Memory B cell (primary cell): ENCODE measurements at places on chromosomes 2 and 18.

GRCh38 chr2:237354892-237355291, 59.1 kb downstream of the COL6A3 start:
- no peak overlapping the region for H3K27ac ChIP-seq
- no peaks in the 10 kb centered on the region for H3K4me1 ChIP-seq
- no peaks in the 10 kb centered on the region for H3K36me3 ChIP-seq
- H3K4me3 ChIP-seq = no peak overlapping the region

GRCh38 chr18:62061821-62062478, 124.9 kb downstream of the PIGN start:
- no peaks in the 10 kb centered on the region for H3K27me3 ChIP-seq
- H3K4me1 ChIP-seq = no peaks in the 10 kb centered on the region
- peaks cover 42% of the 10 kb centered on the region for H3K36me3 ChIP-seq
- no peak overlapping the region for H3K27ac ChIP-seq
- no peak overlapping the region for H3K4me3 ChIP-seq

DNA sequence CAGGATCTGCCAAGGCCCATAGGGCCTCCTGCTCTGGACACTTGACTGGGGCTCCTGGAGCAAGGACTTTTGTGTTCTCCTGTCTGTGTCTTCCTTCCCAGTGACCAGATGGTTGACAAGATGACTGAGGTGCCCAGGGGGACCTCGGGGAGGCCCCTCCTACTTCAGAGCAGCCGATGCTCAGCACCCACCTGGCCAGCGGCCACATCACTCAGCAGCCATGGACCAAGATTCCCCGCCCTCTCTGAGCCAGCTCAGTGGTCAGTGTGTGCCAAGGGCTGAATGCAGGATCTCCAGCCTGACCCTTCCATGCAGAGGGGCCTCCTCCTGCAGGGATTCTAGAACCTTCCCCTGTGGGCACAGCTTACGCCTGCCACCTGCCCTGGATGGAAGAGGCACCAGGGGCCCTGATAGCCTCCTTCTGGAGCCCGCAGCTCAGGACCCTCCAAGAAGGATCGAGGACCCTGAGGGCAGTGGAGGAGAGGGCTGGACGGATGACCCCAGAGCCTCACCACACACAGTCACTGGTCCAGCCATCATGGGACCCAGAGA, 87.4 kb upstream of the GPC1 start:
- no peak for DNase-seq
- H3K36me3 ChIP-seq = no peaks in the 10 kb centered on the region
- H3K4me1 ChIP-seq = no peaks in the 10 kb centered on the region
- H3K27me3 ChIP-seq = peaks cover 15% of the 10 kb centered on the region
- no peak overlapping the region for H3K27ac ChIP-seq

DNA sequence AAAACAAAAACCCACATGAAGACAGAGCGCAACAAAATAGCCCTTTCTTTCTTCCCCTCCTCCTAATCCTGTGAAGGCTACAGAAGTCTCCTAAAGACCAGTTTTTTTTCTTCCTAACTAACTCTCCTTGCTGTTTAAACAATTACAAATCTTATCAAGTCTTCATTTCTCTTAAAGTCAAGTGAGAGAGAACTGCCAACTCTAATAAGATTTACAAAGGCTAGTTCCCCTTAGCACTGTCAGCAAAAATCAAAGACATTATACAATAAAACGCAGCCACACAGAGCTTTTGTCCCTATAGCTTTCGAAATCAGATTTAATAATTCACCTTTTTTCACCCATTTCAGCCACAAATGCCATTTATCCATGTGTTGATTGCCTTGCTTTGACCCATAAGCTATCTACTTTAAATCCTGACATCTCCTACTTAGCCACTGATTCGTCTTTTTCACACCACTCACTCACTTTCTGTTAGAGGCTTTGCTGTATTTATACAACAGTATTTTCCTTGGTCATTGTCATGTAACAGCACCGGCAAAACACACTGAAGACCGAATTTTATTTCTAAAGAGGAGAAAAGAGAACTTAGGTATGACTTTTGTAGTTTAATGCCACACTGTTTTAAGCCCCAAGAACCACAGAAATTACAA, 5.9 kb downstream of the NRXN1 start:
- H3K4me3 ChIP-seq = no peak overlapping the region
- H3K4me1 ChIP-seq = no peaks in the 10 kb centered on the region

DNA sequence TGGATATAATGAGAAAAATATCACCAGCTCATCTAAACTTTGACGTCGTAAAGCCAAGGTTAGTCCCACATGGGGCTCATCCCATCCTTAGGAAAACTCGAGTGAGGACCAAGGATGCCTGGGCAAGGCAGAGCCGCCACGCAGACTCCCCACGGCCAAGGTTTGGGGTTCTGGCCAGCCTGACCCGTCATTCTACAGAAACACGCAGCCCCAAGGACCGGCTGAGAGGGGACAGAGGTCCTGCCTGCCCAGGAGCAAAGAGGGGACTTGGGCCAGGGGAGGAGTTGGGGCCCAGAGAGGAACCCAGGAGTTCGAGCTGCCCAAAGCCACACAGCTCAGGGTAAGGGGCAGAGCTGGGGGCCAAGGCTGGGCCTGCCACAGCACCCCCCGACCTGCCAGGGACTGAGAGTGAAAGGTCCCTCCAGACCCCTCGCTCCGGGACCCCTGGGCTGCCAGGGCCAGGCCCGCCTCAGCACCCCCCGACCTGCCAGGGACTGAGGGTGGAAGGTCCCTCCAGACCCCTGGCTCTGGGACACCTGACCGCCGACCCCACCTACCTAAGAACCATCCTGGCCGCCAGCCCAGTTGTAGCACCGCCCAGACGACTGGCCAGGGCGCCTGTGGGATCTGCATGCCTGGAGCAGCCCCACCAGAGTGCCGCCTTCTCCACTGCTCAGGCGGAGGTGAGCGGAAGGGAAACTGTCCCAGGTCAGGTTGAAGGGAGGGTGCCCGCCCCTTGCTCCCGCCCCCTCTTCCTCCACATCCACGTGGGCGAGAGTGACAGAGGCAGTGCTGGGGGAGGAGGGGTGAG, at the start of gene PDCD1:
Gene PDCD1, minus strand, starts transcription at position 689 of the 811 bp plus-strand sequence. Its CDS starts 56 bp downstream, at position 633.
- H3K27ac ChIP-seq = peak within 1 kb of the TSS; percentile 94
- no peak for DNase-seq
- peaks cover 21% of the 10 kb centered on the region for H3K4me1 ChIP-seq
- H3K27me3 ChIP-seq = peaks cover 12% of the 10 kb centered on the region
- H3K36me3 ChIP-seq = no peaks in the 10 kb centered on the region
- H3K4me3 ChIP-seq = peak within 1 kb of the TSS; percentile 88

DNA sequence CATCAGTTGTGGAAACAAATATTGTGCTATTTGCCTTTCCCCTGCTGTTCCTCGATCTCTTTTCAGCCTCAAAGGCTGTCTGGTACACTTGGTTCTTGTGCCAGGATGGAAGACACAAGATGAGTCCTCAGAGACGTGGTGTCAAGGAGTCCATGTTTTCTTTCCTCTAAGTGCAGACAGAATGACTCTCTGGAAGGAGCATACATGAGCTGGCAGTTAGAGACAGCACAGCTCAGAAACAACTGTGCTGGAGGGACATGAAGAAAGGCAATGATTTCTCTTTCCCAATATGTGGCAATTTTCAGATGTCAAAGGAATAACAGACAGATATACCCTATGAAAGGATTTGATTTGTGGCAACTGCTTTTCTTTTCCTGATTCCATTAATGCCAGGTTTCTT, 162.2 kb downstream of the AFF3 start:
- H3K4me3 ChIP-seq = no peak overlapping the region
- peaks cover 36% of the 10 kb centered on the region for H3K36me3 ChIP-seq
- no peaks in the 10 kb centered on the region for H3K4me1 ChIP-seq
- no peak for DNase-seq

- H3K36me3 ChIP-seq = peaks cover 8% of the 10 kb centered on the region
- H3K4me3 ChIP-seq = no peak overlapping the region
- no peaks in the 10 kb centered on the region for H3K27me3 ChIP-seq
- DNase-seq = no peak
- H3K27ac ChIP-seq = no peak overlapping the region
- no peaks in the 10 kb centered on the region for H3K4me1 ChIP-seq
These were observed 78.3 kb upstream of the FZD5 start for GRCh38 chr2:207847807-207848544.

GRCh38 chr2:10579441-10579840, 110.3 kb downstream of the NOL10 start:
- no peak overlapping the region for H3K27ac ChIP-seq
- no peak for DNase-seq
- H3K36me3 ChIP-seq = peaks cover 29% of the 10 kb centered on the region
- no peak overlapping the region for H3K4me3 ChIP-seq

GRCh38 chr18:7017013-7017412, 100.6 kb downstream of the LAMA1 start:
- H3K27me3 ChIP-seq = no peaks in the 10 kb centered on the region
- H3K4me3 ChIP-seq = no peak overlapping the region
- H3K4me1 ChIP-seq = no peaks in the 10 kb centered on the region
